Kidney (tissue), 22 donors: ENCODE measurements at places on chromosomes 12 and 14. TPM values are rescaled to one million over a fixed set of nuclear protein-coding genes. Genes with fewer than 3 reads are reported as not detected.

DIO2 gene
- total RNA-seq, result 0.38 TPM

CTDSP2 gene
- 198 TPM for total RNA-seq

GRCh38 chr14:90831821-90832220 is 15.6 kb upstream of the TTC7B start:
- H3K4me3 ChIP-seq, result no peak overlapping the region
- no peak overlapping the region for H3K27ac ChIP-seq
- H3K4me1 ChIP-seq, result peaks cover 8% of the 10 kb centered on the region

DNA sequence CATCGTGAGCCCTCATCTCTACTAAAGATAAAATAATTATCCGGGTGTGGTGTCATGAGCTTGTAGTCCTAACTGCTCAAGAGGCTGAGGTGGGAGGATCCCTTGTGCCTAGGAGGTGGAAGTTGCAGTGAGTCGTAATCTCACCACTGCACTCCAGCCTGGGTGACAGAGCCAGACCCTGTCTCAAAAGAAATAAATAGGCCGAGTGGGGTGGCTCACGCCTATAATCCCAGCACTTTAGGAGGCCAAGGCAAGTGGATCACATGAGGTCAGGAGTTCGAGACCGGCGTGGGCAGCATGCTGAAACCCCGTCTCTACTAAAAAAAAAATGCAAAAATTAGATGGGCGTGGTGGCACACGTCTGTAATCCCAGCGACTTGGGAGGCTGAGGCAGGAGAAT is 70.9 kb downstream of the RESF1 start:
- no peaks in the 10 kb centered on the region for H3K36me3 ChIP-seq
- H3K4me3 ChIP-seq, result no peak overlapping the region
- no peak overlapping the region for H3K27ac ChIP-seq
- DNase-seq, result no peak
- H3K4me1 ChIP-seq, result no peaks in the 10 kb centered on the region

GRCh38 chr14:90658541-90658967 is 157.7 kb downstream of the TTC7B start:
- no peaks in the 10 kb centered on the region for H3K4me1 ChIP-seq
- no peak overlapping the region for H3K4me3 ChIP-seq
- no peaks in the 10 kb centered on the region for H3K27me3 ChIP-seq

- no peaks in the 10 kb centered on the region for H3K36me3 ChIP-seq
- no peaks in the 10 kb centered on the region for H3K27me3 ChIP-seq
- H3K4me1 ChIP-seq, result no peaks in the 10 kb centered on the region
- H3K27ac ChIP-seq, result peak overlapping the region; percentile 43
- DNase-seq, result no peak
Observed at GRCh38 chr14:89702073-89702875, 252.3 kb downstream of the EFCAB11 start.

- no peaks in the 10 kb centered on the region for H3K27me3 ChIP-seq
- H3K4me3 ChIP-seq, result no peak overlapping the region
- no peak overlapping the region for H3K27ac ChIP-seq
- no peaks in the 10 kb centered on the region for H3K36me3 ChIP-seq
- peaks cover 11% of the 10 kb centered on the region for H3K4me1 ChIP-seq
- no peak for DNase-seq
Observed at GRCh38 chr14:99950181-99950580, 115.0 kb upstream of the EVL start.

DNA sequence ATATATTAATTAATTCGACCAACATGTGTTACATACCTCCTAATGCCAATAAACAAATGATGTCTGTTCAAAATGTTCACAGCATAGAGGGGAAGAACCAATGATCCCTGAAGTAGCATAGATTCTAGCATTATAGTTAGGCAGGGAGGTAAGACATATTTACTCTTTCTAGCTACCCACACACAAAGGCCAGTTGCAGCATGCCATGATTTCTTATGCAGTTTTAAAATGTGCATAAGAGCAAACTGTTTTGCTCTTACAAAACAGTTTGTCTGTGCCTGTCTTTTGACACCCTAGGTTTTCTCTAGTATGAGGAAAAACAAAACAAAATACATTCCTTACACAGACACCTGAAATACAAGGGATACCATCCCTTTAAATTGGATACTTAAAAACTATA is 61.9 kb downstream of the SLC16A7 start:
- no peak overlapping the region for H3K27ac ChIP-seq
- DNase-seq, result no peak
- no peaks in the 10 kb centered on the region for H3K27me3 ChIP-seq
- no peaks in the 10 kb centered on the region for H3K36me3 ChIP-seq

DNA sequence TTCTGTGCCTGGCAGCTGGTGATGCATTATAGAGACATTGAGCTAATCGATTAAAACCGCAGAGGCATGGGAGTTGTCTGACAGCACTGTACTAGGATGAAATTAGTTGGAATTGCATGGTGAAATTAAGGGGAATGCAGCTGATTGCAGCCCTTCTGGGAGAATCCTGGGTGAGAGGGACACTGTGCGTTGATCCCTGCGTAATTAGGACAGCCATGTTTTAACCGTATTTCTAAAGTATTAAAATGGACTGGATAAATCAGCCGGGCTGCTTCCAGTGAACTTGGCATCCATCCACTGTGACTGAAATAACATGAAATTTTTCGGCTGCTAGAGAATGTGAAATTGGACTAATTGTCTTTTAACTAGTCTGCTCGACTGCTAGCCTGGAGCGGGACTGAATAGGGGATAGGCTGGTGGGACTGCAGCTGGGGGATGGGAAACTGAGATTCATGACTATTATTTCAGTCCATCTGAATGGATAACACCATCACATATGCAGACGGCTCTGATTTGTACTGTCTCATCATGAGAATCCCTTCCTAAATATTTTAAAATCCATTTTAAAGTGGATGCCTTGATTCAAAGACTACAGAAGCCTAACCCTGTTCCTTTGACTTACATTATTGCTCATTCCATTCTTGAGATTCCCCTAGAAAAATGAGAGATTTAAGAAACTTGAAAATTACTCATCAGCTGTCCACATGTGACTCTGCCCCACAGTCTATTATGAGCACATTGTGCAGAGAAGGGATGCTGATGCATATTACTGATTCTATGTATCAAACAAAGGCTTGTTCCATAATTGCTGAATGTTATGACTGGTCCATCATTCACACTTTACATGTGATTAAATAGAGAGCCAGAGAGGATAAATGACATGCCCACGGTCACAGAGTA is 343.9 kb downstream of the NPAS3 start:
- H3K4me3 ChIP-seq, result no peak overlapping the region
- no peak for DNase-seq

DNA sequence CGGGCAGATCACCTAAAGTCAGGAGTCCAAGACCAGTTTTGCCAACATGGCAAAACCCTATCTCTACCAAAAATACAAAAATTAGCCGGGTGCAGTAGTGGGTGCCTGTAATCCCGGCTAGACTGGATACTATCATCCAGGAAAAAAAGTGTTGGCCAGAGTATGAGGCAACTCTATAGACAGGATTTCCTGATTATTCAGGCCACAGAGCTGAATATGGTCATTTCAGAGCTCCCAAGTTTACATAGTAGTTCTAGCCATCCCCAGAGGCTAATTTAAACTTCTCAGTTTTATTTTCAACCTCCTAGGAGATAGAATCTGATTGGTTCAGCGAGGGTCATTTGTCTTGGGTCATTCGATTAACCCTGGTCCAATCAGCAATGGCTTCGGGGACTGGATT is 7.3 kb downstream of the RPGRIP1 start:
- no peak overlapping the region for H3K27ac ChIP-seq
- H3K4me1 ChIP-seq, result no peaks in the 10 kb centered on the region
- H3K36me3 ChIP-seq, result no peaks in the 10 kb centered on the region
- H3K4me3 ChIP-seq, result no peak overlapping the region
- no peaks in the 10 kb centered on the region for H3K27me3 ChIP-seq

DNA sequence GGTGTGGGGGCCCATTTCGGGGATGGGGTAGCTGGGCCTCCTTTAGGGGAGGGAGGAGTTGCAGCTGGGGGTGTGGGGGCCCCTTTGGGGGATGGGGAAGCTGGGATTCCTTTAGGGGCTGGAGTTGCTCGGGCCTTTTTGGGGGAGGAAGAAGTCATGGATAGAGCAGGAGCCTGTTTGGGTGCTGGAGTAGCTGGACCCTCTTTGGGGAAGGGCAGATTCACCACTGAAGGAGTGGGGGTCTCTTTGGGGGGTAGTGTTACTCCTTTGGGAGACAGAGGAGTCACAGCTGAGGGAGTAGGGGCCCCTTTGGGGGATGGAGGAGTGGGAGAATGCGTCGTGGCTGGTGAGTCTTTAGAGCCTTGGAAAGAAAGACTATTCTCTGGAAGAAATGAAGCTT is 6.5 kb downstream of the NACA start:
- no peaks in the 10 kb centered on the region for H3K27me3 ChIP-seq
- H3K4me1 ChIP-seq, result peaks cover 16% of the 10 kb centered on the region
- H3K4me3 ChIP-seq, result no peak overlapping the region
- no peak overlapping the region for H3K27ac ChIP-seq

DNA sequence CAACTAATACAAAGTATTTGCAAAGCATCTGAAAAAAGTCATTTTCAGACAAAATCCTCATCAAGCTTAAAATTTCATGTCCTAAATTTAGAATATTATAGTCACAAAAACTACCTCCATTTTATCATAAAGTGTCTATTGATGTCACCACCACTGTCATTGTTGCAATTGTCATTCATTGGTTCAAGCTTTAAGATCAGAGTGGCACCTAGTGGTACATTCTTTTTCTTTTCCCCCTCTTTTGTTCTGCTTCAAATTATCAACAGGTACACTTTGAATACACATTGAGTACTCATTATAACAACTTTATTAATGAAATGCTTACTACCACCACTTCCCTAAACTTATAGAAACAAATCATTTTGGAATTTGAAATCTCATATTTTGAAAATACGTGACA is 379.8 kb downstream of the SEC23A start:
- no peaks in the 10 kb centered on the region for H3K36me3 ChIP-seq
- DNase-seq, result no peak
- H3K27me3 ChIP-seq, result no peaks in the 10 kb centered on the region
- H3K4me1 ChIP-seq, result no peaks in the 10 kb centered on the region
- H3K27ac ChIP-seq, result no peak overlapping the region

- no peak overlapping the region for H3K4me3 ChIP-seq
- peak overlapping the region; percentile 26 for H3K27ac ChIP-seq
- H3K4me1 ChIP-seq, result peaks cover 63% of the 10 kb centered on the region
- DNase-seq, result peak; percentile 69
Observed at GRCh38 chr14:68520637-68521556, 272.0 kb downstream of the ZFP36L1 start.

DNA sequence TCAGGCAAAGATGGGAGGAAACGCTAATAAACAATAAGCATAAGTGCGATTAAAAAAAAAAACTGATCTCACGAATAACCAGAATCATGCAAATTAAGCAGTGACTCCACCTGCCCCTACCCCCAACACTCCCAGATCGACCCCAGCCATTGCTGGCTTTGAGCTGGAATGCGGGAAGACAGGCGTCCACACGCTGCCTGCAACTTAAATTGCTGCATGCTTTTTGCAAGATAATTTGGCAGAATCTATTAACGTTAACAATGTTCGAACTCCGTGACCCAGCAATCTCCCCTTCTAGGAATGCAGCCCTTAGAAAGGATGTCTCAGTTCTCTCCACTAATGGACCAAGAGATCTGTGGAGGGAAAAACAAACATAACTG is 935 bp upstream of the CKB start:
- H3K27ac ChIP-seq, result no peak overlapping the region
- no peaks in the 10 kb centered on the region for H3K36me3 ChIP-seq
- H3K4me1 ChIP-seq, result peaks cover 52% of the 10 kb centered on the region
- DNase-seq, result no peak
